LoVo (cell line): ENCODE measurements at places on chromosomes 5 and 9.

DNA sequence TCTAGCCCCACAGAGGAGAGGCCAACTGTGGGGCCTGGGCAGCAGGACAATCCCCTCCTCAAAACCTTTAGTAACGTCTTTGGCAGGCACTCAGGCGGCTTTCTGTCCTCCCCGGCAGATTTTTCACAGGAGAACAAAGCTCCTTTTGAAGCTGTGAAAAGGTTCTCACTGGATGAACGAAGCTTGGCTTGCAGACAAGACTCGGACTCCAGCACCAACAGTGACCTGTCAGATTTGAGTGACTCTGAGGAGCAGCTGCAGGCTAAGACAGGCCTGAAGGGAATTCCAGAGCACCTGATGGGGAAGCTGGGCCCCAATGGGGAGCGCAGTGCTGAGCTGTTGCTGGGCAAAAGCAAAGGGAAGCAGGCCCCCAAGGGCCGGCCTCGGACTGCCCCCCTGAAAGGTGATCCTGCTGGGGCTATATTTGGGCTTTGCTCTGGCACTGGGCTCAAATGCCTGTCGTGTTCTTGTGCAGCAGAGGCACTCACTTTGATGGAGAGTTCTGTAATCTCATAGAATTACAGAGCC, 39.4 kb downstream of the KDM3B start:
- DNase-seq, result no peak

GRCh38 chr5:120073722-120074121, 390.4 kb upstream of the PRR16 start:
- no peak for DNase-seq

- no peak for DNase-seq
These were observed 12.6 kb downstream of the VLDLR start for GRCh38 chr9:2634153-2634552.

GRCh38 chr9:72467766-72468738, 53.4 kb upstream of the TMC1 start:
- DNase-seq, result no peak

GRCh38 chr5:79074641-79075040, 5.1 kb downstream of the BHMT2 start:
- peak; percentile 24 for DNase-seq

- DNase-seq, result peak; percentile 11
These were observed 616 bp downstream of the ABL1 start for GRCh38 chr9:130835441-130836298.

DNA sequence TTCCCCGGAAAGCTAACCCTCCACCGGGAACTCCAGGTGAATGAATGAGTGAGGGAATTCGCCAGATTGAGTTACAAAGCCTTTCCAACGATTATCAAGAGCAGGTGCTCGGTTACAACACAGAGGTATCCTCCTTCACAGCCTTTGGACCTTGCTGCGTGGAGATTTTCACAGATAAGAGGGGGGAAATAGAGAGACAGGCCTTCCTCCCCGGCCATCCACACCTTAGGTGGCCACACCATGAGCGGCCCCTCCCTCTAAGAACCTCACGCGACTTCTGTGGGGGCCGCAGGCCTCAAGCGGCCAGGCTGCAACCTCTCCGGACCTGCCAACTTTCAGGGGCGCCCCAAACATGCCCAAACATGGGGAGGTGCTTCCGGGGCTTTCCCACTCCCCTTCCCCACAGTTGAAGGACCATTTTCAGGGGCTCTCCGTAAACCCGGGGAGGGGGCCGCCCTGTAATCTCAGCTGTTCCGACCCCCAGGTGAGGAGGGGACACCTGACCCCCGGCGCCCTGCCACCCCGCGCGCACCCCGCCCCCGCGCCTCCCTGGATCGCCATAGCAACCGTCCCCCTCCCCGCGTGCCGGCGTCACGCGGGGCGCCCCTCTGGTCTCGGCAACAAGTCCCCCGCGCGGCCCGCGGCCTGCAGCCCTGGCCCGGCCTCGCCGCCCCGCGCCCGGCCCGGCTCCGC, 603 bp downstream of the DENND1A start:
- DNase-seq, result no peak

DNA sequence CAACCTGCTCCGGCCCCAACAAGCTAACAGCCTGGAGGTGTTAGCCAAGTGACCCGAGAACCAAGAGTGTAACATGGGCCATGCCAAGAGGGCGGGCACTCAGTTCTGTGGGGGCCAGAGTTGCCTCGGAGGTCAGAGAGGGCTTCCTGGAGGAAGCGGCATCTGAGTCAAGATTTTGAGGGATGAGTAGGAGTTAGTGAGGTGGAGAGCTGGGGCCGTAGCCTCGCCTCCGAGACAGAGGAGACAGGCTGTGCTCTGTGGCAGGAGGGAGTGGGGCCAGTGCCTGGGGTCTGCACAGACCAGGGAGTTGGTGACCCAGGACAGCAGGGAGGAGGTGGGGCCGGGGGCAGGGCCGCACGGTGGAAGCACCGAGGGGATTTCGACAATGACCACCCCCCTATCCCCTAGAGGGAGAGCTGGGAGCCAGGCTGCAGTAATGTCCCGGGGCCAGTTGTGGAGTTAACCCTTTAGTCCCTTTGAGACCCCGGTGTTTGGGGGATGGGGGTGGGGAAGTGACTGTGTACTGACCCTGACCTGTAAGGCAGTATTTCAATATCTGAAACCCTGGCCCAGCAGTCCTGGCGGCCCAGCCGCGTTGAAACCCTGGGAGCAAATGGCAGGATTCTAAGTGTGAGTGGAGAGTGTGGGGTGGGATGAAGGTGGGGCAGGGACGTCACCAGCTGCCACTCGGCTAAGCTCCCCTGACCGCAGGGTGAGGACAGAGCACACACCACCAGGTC, 148.7 kb upstream of the COL5A1 start:
- no peak for DNase-seq

DNA sequence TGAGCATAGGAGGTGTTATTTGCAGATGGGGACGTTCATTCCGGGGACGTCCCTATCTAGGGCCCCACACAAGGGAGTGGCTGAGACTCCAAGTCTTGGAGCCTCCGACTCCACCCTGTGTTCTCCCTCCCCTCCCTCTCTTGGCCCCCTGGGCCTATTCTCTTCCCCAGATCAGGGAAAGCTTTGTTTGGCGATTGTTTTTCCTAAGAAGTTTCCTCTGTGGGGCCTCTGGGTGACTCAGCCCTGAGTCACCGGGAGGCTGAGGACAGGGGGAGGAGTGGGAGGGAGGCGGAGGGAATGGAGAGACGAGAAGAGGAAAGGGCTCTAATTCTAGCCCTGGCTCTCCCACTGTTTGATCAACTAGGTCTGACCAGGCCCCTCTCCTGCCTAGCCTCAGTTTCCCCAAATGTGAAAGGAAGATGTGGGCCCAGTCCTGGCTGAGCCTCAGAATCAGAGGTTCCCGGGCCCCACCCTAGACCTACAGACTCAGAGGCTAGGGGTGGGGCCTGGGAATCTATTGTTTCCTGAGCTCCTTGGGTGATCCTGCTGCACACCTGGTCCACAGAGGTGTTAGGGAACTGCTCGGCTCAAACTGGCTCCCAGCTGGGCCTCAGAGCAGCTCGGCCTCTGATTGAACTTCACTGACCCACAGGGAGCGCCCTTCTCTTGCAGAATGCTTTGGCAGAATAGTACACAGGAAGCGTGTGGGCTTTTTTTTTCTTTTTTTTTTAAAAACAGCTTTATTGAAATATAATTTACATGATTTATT, 19.2 kb downstream of the GSN start:
- peak; percentile 93 for DNase-seq

- DNase-seq, result no peak
These were observed 3.6 kb downstream of the SUSD3 start for GRCh38 chr9:93061791-93062763.

- no peak for DNase-seq
These were observed 27.3 kb downstream of the NME5 start for GRCh38 chr5:138111937-138112336.

DNA sequence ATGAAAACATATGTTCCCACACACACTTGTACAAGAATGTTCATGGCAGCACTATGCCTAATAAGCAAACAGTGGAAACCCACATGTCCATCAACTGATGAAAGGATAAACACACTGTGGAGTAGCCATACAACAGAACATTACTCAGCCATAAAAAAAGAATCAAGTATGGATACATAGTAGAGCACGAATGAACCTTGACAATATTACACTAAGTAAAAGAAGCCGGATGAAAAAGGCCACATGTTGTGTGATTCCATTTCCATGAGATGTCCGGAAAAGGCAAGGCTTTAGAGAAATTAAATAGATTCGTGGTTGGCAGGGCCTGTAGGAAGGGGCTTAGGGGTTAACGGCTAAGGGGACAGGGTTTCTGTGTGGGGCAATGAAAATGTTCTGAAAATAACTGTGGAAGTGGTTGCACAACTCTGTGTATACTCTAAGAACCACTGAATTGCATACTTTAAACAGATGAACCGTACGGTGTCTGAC, 51.4 kb downstream of the COL23A1 start:
- DNase-seq, result no peak

DNA sequence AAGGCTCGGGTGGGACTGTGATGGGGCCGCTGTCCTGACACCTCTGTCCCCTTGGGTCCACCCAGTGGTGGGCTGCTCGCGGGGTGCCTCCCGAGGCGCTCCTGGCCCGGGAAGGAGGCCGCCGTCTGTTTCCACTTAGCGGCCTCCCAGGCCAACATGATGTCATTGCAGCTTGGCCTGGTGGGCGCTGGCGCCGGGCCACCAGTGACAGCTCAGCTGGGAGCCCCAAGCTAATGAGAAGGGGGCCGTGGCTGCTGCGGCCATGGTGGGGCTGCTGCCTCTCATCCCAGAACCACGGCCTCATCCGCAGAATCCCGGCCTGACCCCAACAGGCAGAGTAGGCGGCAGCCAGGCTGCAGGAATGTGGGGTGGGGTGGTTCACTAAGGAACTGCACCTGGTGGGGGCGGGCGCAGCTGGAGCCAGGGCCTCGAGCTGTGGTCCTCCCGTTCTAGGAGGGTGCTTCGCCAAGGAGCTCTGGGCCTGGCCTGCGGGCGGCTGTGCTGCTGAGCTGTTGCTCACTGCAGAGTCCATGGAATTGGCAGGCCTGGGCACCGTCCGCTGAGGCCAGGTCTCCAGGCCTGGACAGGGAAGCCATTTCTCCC, 123.5 kb upstream of the COL5A1 start:
- DNase-seq, result no peak

DNA sequence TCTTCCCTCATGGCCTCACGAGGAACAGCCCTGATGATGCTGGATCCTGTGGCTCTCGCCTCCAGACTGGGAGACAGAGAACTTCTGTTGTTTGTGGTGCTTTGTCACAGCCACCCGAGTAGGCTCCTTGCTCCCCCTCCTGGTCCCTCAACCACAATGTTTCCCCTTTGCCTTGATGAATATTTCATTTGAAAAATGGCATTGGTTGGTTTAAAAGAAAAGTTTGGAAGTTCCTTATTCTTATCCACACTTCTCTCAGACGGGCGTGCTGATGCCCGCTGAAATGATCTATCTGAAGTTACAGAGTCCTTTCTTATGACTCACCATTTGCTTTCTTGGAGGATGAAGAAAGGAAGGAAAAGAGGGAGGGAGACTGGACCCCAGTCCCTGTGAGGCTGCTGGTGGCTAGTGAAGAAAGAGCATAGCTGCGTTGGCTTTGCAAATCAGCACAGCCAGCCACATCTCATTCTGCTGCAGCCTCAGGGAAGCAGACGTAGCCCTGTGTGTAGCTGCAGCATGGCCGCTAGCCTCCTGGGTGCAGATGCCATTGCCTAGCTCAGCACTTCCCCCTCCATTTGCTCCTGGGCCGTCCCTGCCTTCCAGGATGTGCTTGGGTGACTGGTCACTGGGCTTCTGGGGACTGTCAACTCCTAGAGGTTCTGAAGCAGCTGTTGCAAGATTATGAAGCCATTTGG, 185.9 kb downstream of the ERCC6L2 start:
- no peak for DNase-seq

DNA sequence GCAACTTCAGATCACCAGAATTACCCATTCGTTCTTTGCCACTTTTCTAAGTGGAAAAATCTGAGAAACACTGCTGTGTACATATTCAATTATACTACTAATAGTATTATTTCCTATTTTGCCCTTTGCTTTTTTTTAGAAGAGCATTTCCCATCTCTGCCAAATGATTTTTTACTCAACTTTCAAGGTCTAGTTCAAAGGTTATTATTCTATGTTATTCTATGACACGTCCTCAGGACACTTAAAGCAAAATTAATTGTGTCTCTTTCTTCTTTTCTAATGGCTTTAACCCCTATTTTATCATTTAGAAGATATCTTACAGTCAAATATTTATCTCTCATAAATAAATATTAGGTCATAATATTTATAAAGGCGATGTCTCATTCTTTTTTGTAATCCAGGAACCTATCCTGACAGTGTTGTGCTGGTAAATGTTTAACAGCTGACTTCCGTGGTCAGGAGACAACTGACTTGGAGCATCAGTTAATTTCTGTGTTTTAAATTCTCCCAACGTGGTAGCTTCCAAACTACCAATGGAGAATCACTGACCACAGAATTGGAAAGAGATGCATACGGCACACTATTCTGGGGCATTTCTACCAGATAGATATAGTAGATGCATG, 375.2 kb downstream of the ARRDC3 start:
- DNase-seq, result no peak

- no peak for DNase-seq
These were observed 403.5 kb downstream of the SPOCK1 start for GRCh38 chr5:137095597-137095996.

DNA sequence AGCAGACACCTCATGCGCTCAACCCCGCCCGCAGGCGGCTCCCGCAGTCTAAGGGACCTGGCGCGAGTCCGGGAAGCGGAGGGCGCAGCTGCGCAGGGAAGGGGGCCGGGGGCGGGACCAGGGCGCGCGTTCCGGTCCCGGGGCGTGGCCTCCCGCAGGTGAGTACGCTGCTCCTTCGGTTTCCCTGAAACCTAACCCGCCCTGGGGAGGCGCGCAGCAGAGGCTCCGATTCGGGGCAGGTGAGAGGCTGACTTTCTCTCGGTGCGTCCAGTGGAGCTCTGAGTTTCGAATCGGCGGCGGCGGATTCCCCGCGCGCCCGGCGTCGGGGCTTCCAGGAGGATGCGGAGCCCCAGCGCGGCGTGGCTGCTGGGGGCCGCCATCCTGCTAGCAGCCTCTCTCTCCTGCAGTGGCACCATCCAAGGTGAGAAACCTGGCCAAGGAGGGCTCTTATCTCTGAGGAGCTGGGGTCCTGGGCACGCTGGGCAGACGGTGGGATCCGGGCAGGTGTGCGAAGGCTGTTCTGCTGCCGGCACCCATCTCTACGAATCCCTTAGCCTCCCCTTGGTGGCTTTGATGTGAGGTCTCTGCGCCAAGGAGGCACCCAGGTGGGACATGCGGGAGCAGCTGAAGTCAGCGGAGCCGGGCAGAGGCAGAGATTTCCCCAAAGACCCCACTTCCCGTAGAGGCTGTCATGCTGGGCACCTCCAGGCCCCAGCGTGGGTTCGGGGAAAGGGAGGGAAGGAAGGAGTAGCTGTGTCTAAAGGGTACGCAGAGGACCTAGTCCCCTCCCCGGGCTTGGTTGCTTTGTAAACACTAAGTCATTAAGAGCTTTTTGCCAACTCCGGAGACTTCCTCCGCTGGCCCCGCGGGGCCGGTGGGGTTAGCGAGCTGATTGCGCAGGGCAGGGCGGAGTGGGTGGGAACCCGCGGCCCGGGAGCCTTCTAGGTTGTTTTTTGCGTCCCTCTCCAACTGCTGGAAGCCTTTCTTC, at the start of gene F2RL1:
F2RL1 (plus strand) TSS at position 187 of the 988 bp plus-strand sequence; CDS start at position 340, 153 bp downstream.
- DNase-seq, result peak; percentile 98

- DNase-seq, result no peak
These were observed 78.3 kb upstream of the IRX1 start for GRCh38 chr5:3517348-3517747.
